Activated naive CD4-positive, alpha-beta T cell treated with anti-CD3 and anti-CD28 coated beads, Interleukin-2, amount 10 ng/mL, durations not matched to agents 7 days and 5 days (primary cell): ENCODE measurements at places on chromosomes 16 and 17.

DNA sequence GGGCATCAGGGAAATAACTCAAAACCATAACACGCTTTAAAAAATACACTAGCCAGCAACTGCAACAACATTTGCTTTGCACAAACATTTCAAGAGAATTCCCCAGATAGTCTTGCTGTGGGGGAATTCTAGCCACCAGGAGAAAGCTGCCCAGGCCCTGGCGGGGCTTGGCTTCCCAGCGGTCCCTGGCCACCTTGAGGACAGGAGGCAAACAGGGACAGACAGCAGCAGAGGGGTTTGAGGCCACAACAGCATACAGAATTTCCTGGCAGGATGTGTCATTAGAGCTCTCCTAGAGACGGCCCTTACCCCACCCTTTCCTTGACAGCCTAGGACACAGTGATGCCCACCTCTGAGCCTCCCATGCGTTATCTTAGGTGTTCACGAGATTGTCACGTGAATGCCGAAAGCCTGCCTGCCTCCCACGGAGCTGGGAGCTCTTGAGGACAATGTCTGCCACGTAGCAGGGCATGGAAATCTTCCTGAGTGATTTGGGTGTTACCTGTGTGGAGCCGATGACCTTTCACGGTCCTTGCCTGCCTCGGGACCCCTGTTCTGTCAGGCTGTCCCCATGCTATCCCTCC is 114.3 kb downstream of the RBFOX3 start:
- no peak for DNase-seq

GRCh38 chr16:78126662-78127061 is 27.2 kb downstream of the WWOX start:
- no peak for DNase-seq

DNA sequence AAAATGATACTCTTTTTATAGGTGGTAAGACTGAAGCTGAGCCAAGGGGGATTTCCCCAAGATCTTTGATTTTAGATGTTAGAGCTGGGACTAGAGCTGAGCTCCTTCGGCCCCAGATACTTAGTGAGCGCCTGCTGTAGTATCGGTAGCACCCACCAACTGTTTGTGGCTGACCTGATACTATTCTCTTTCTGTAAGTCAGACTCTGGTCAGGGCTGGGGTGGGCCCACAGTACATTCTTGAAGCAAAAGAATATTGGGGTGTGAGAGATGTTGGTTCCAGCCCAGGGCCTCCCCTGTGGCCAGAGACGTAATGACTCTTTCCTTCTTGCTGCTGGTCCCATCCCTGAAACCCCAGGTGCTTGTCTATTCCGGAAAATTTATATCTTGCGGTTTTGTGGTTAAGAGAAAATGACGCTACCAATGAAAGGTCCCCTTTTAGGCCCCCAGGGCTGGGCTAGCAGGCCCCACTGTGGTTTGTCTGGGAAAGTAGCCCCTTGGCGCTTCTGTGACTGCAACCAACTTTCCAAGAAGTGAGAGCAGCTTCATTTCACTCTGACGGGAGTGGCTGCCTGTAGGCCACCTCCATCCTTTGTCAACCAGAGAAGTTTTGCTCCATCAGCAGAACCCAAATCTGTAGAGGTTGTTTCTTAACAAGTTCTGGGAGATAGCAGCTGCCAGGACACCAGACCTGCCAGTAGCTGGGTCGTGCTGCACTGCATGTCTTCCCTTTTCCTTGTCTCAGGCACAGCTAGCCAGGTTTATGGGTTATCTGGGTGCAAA is 86.4 kb upstream of the LGALS9 start:
- peak; percentile 73 for DNase-seq

DNA sequence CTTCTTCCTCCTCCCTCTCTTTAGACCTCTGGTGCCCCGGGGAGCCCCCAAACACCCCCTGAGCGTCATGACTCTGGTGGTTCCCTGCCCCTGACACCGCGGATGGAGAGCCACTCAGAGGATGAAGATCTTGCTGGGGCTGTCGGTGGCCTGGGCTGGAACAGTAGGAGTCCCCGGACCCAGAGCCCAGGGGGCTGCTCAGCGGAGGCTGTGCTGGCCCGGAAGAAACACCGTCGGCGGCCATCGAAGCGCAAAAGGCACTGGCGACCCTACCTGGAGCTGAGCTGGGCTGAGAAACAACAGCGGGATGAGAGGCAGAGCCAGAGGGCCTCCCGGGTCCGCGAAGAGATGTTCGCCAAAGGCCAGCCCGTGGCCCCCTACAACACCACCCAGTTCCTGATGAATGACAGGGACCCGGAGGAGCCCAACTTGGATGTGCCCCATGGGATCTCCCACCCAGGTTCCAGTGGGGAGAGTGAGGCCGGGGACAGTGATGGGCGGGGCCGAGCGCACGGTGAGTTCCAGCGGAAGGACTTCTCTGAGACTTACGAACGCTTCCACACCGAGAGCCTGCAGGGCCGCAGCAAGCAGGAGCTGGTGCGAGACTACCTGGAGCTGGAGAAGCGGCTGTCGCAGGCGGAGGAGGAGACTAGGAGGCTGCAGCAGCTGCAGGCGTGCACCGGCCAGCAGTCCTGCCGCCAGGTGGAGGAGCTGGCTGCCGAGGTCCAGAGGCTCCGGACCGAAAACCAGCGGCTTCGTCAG is 7.5 kb downstream of the HEXIM2 start:
- no peak for DNase-seq

DNA sequence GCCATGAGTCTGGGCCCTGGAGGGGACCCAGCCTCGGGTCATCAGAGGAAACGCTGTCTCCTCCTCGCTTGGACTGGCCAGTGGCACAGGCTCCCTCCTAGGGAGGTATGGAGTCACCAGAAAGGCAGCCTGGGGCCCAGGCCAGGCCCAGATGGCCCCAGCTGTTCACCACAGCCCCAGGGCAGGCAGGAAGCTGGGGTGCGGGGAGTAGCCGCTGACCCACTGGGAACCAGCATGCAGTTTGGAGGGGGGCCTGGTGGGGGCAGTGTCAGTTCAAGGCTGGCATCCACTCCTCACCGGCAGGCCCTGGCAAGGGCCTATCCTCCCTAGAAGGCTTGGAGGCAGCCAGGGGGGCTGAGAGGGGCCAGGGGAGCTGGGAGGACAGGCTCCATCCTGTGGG is 48.8 kb downstream of the SDK2 start:
- DNase-seq, result peak; percentile 50

GRCh38 chr17:74274709-74275340 is 791 bp downstream of the DNAI2 start:
- DNase-seq, result no peak

- DNase-seq, result no peak
These were observed 74.6 kb downstream of the TMEM100 start for GRCh38 chr17:55648086-55648485.

- DNase-seq, result peak; percentile 90
These were observed at the start of gene GAA for GRCh38 chr17:80101011-80101945. TSS of gene GAA (plus strand) at chr17:80101581. CDS start at chr17:80104587, 3,006 bp downstream.

- DNase-seq, result no peak
These were observed 61.8 kb downstream of the DNAH3 start for GRCh38 chr16:21088646-21089538.

GRCh38 chr17:4124999-4125398 is 17.8 kb downstream of the ZZEF1 start:
- no peak for DNase-seq

DNA sequence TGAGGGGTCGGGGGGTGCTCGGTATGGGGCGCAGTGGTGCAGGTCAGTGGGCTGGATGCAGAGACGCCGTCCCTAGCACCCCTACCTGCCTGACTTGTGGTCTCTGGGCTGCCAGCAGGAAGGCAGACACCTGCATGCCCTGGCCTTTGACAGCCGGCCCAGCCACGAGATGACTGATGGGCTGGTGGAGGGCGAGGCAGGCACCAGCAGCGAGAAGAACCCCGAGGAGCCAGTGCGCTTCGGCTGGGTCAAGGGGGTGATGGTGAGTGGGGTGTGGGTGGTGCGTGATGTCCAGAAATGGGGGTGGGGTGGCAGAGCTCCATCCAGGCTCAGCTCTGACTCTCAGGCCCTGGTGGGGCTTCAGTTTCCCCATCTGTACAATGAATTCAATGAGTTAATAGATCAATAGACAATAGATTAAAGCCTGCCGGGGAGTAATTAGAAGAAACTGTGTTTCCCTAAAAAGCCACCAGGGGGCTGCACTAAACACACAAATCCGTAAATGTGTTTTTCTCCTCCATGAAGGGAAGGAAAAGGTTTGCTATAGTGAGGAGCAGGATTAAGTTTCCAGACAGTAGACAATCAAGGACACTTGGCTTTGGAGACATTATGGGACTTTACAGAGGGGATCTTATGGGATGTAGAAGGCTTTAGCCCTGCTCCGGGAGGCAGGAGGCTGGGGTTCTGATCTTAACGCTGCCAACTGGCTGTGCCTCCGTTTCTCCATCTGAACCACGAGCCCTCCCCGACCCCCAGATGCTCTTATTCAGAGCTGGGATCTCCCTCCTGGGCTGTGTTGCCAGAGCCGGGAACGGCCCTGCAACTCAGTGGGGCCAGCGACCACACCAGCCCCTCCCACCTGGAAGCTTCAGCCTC is 2.2 kb downstream of the SLC12A3 start:
- peak; percentile 55 for DNase-seq

DNA sequence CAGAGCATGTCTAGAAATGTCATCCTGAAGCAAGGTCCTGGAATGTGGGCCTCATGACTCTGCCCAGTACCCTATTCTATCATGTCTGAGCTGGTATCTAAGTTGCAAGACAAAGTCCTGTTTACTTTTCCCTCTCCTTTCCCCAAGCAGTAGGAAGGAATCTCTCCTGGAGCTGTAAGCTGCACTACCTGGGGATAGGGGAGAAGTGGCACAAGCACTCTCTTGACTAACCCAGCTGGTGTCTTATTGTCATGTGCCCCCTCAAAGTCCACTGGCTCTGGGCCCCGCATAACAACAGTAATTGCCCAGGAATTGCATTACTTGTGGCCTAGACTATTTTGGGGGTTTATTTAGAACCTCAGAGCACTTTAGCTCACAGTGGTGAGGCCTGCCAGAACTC is 1366.3 kb upstream of the GOT2 start:
- no peak for DNase-seq

- DNase-seq, result no peak
These were observed 388.5 kb upstream of the TNRC6C start for GRCh38 chr17:77569846-77570564.

DNA sequence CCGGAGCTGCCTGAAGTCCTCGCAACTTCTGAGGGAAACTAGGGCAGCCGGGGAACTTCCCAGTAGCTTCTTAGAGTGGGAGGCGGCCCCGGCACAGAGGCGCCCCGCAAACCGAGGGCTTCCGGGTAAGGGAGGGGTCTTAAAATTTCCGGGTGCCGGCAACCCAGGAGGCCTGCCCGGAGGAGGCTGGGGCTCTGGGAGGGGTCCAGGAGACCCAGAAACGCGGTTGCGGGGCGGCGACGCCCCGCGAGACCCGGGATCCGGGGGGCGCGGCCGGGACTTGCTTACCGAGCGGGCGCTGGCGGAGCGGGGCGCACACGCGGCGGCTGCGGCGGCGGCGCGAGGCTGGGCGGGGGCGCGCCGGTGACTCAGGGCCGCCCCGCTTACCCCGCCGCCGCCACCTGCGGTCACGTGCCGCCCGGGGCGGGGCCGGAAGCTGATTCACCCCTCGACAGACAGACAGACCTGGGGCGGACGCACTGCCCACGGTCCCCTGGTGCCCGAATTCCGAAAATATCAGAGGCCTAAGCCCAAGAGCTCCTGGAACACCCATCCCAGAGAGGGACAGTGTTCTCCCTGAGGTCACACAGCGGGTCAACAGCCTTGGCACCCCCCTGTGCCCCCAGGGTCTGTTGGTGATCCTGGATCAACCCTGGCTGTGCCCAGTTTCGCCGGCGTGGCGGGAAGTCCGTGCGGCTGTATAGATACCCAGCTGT is at the start of gene FAM83G:
Gene FAM83G, minus strand, starts transcription at position 344 of the 716 bp plus-strand sequence. CDS start 723 bp downstream, outside the sequence.
- DNase-seq, result peak; percentile 84

DNA sequence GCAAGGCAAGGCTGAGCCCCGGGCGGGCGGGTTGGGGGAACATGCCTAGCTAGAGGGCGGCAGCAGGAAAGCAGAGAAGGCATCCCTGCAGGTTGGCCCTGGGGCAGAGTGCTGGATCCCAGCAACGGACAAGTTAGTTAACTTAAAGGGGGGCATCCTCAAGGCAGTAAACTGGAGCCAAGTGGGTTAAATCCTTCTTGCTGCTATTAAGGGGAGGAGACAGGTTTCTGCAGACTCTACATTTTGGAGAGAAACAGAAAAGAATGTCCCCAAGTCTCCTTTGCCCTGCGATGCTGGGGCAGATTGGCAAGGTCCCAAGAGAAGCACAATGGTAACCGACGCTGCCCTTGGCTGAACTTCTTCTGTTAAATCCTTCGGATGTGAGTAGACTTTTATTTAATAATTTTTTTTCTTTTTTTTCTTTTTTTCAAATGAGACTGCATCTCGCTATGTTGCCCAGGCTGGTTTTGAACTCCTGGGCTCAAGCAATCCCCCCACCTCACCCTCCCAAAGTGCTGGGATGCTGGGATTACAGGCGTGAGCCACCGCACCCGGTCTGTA is 14.0 kb downstream of the ATP5PD start:
- no peak for DNase-seq

GRCh38 chr17:50194934-50195865 is 6.2 kb downstream of the COL1A1 start:
- DNase-seq, result no peak

DNA sequence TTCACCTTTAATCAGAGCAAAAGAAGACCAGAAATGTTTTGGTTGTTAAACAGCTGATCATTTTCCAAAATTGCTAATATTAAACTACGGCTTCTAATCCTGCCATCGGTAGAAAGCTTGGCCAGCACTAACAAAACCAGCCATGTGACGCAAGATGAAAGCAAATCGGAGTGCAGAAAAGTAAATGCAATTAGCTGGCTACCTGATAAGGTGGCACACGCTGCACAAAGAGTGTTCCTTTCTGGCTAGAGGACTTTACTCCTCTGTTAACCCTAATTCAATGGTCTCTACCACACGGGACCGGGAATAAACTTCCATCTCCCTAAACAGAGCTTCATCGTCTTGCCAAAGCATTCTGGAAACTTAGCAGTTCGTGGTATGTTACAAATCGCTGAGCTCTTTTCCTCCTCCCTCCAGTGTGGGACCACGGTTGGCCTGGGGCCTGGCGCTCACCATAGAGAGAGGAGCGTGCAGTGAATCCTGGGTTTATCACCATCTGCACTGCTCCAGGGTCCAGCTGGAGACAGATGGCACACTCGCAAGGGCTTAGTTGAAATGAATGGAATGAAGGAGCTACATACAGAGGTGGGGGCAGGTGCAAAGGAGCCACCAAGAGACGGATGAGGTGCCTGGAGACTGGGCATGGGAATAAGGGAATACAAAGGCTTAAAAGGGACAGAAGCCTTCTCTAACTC is 10.1 kb upstream of the COG1 start:
- no peak for DNase-seq

DNA sequence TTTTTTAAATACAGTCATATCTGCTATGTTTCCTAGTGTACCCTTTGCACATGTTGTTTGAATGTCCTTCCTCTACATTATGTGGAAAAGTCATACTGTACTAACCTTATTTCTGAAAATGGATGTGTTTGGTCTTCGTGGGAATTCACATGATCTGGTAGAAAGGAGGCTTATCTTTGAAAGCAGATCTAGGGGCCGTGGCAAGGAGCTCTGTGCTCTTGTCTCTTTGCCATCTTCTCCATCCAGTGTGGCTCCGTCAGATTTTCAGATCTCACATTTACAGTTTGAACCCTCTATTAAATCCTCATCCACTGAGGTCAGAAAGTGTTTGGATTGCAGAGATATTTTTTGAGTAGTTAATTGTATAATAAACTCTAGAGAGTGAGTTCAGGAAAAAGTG is 32.9 kb downstream of the MAP2K4 start:
- DNase-seq, result no peak

GRCh38 chr17:27562777-27563455 is 68.1 kb upstream of the LGALS9 start:
- no peak for DNase-seq

- no peak for DNase-seq
These were observed 527 bp downstream of the UNC45B start for GRCh38 chr17:35148144-35148543.

GRCh38 chr16:62969711-62970318 is 933.6 kb upstream of the CDH8 start:
- no peak for DNase-seq
